Activated CD8-positive, alpha-beta T cell treated with anti-CD3 and anti-CD28 coated beads for 36 hours (primary cell): ENCODE measurements at places on chromosomes 6 and 20.

- no peak for DNase-seq
Measured at GRCh38 chr20:18388860-18389259, 78.0 kb downstream of the DZANK1 start.

DNA sequence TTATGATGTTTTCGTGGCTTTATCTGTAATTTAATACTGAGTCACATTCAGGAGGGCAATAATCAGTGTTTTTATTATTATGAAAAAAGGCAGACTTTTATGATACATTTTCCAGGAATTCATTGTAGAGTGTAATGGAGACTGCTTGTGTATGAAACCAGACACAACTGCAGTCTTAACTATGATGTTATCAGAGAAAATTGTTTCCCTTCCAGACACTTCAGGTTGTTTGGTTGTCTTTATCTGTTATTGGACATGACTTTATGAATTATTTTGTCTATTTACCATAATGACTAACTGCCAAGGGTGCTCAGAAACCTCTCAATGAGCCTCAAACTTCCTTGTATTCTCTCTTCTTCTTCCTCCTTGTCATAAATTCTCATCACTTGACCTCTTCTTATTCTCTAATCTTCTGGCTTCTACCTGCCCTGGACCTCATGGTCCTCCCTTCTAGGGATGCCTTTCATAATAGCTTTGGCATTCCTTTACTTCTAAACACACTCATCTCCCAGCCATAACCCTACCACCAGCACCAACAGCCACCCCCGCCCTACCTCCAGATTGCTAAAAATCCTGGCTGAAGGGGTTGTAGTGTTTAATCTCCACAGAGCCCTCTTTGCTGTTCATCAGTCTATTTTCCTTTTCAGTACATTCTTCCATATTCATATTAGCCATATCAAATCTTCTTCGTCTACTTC is 492.5 kb downstream of the CDKAL1 start:
- no peak for DNase-seq

GRCh38 chr6:21173031-21173430 is 420.5 kb upstream of the SOX4 start:
- no peak for DNase-seq

DNA sequence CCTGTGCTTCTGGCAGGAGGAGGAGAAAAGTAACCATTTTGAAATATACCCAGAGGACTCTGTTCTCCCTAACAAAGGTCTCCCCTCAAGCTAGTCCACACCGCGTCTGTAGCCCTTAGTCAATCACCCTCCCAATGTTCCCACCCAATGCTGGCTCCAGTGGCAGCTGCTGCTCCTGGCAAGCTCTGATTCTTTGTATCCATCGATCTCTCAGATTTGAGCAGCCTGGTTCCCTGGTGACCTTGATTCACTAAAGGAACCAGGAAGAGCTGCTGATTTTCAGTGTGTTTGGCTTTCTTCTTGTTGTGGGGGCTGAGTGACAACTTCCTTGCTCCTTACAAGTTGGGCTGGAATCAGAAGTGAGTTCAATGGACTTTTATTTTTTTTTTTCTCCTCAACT is 68.5 kb downstream of the FOXC1 start:
- DNase-seq = no peak

DNA sequence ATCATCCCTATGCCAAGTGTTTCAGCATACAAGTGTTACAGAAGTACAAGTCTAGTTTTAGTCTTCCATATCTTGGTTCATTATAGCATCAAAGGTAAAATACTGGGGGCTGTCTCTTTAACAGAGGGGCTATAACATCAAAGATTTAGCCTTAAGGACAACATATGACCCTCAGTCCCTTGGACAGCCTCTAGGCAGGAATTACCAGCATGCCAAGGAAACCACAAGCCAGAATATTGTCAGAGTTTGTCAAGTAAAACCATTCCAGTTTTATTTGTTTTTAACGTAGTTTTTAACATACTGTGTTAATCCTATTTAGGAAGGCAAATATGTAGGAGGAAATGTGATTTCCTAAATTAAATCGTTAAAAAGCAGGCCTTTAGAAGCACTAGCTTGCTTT is 18.6 kb downstream of the ZKSCAN8 start:
- no peak for DNase-seq

DNA sequence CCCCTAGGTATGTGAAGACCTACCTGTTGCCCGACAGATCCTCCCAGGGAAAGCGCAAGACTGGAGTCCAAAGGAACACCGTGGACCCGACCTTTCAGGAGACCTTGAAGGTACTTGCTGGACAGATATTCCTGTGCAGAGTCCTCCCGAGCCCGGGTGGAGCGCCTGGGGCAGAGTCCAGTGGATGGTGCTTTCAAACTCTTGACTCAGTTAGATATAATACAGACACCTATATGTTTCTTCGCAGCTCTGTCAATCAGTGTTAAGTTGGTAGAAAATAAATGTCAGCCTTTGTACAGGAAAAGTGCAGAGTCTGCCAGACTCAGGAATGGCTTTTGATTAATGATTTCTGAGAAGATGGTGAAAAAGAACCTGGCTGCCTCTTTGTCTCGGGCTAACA is 67.2 kb downstream of the EZR start:
- no peak for DNase-seq

- no peak for DNase-seq
Measured at GRCh38 chr6:51261691-51262090, 443.0 kb downstream of the TFAP2B start.

- no peak for DNase-seq
Measured at GRCh38 chr6:26218824-26219223, 131.6 kb downstream of the HFE start.

- no peak for DNase-seq
Measured at GRCh38 chr6:155861821-155862220, 406.2 kb upstream of the NOX3 start.

- DNase-seq = no peak
Measured at GRCh38 chr6:125546841-125547251, 202.6 kb upstream of the HEY2 start.

GRCh38 chr20:34768096-34768495 is 57.4 kb downstream of the NCOA6 start:
- DNase-seq = no peak

GRCh38 chr6:149190224-149190831 is 127.2 kb upstream of the TAB2 start:
- DNase-seq = peak; percentile 79

DNA sequence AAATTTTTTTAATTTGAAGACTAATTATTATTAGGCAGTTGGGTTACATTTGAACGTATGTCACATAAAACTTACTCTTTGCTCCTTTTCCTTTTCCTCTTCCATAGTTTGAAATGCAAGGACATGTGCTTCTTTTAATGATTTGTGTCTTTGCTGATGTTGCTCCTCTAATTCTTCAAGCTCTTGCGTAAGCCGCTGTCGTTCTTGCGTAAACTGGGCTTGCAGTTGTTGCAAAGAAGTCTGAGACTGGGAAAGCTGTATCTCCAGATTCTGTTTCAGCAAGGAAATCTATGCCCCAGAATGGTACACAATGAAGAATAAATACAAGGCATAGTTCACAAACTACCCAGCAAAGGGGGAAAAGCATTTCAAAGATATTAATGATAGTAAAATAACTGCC is 45.1 kb upstream of the MCM9 start:
- no peak for DNase-seq
